ENCODE measurements at places on chromosomes 11 and 22.

- no peak for DNase-seq
Observed at GRCh38 chr11:101126551-101127196, 2.9 kb downstream of the PGR start.

DNA sequence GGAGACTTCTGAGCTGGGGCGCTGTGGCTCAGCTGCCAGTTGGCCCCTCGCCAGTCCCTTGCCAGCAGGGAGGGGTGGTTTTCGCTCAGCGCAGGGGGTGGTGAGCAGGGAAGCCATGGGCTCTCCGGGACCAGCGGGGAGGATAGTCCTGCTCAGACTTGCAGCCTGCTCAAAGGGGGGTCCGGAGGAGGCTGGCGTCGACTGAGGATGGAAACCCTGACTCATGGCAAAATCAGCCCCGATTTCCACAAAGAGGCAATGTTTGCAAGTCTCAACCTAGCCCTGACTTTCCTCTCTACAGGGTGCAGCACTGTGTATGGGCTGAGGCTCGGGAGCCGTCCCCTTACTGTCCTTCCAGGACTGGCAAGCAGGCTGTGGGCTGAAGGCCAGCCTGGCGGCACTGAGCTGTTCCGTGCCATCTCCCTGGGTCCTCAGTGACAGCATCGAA, 35.1 kb downstream of the FBLN1 start:
- DNase-seq, result no peak

- DNase-seq, result no peak
Observed at GRCh38 chr22:48892578-48893287, 934.9 kb downstream of the BRD1 start.

DNA sequence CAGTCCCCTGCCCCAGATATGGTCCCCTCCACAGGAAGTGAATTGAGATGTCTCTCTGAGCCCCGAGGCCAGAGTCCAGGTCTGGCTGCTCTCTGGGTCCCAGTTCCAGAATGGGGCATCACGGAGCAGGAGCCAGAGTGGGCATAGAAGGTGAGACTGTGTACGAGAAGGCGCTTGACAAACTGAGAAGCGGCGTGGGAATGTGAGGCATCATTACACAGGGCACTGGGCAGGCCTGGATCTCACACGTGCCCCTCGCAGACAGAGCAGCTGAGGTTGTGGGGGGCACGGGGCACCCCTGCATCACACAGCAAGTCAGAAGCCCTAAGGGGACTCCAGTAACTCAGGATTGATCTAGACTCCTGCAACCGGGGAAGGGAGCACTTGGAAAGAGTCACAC, 9.2 kb downstream of the STARD10 start:
- no peak for DNase-seq

DNA sequence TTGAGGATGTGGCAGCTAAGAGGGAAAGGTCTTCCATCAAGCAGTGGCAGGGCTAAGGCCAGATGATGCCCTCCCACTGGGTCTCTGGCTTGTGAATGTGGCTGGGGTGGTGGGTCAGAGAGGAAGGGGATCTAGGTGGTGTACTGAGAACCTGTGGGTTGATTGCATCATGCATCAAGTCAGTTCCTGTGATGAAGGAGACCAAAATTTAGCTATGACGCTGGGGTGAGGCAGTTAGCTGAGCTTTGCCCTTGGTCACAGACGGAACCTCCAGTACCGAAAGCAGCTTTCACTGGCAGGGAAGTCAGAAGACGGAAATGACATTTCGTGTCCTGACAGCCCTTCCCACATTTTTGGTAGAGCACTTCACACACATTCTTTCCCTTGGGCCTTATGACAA, 20.7 kb downstream of the ATG16L2 start:
- DNase-seq, result no peak

- DNase-seq, result no peak
Observed at GRCh38 chr11:65997286-65997685, 4.7 kb downstream of the EIF1AD start.

GRCh38 chr11:17918049-17918605, 94.7 kb downstream of the SERGEF start:
- no peak for DNase-seq

DNA sequence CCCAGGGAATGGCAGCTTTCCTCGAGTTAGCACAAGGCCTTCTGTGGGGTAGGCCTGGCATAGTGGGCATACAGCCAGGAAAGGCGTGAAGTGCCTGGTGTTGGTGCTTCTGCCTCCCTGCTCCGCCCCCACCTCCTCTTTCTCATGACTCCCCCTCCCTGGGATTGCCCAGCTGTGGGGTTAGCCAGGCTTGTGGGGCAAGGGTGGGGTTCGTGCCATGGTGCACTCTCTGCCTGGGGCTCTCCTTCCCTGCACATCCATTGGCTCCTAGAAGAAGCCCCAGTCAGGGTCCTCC, 236.8 kb upstream of the NCAM1 start:
- DNase-seq, result no peak

- DNase-seq, result no peak
Observed at GRCh38 chr11:90701716-90702115, 478.9 kb upstream of the CHORDC1 start.

- DNase-seq, result no peak
Observed at GRCh38 chr22:31734512-31734911, 15.4 kb downstream of the PRR14L start.

- DNase-seq, result peak; percentile 82
Observed at GRCh38 chr11:61041755-61042518, 60.4 kb upstream of the CD5 start.
